ENCODE measurements at places on chromosomes 12 and 14.

GRCh38 chr14:104530646-104531045, 48.9 kb upstream of the C14orf180 start:
- no peak for DNase-seq

- peak; percentile 28 for DNase-seq
Observed at GRCh38 chr12:106226884-106227640, 20.8 kb downstream of the CKAP4 start.

DNA sequence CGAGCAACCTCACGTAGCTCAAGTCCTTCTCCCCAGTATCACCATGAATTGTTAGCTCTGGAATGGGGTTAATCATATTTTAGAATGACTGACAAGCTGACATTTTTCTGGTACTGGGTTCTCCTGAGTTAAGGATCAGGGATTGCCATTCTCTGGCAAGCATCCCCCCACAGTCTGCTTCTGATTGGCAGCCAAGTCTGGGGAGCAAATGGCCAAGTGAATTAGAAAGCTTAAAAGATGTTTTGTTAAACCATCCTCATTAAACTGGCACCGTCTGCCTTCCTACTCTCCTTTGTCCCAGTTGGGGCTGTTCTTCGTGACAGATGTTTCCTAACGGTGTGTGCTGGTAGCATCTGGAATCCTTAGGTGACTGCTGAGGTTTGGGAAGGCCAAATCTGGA, 17.2 kb upstream of the CISTR start:
- DNase-seq = no peak

DNA sequence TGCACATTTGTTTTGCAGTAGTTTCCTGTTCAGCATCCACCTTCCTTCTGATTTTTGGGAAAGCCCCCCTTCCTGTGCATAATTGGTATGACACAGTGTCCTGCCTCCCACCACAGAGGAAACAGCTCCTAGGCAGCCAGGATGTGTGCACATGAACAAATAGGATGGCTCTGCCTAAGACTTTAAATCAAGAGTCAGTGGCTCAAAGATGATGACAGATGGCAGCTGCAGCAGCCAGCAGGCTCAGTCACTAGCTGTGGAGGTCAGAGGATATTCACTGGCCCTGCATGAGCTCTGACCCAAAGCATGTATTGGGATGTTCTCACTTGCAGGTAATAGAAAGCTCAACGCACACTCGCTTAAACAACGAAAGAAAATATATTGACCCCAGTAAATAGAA, 90.3 kb downstream of the KCNK10 start:
- no peak for DNase-seq

DNA sequence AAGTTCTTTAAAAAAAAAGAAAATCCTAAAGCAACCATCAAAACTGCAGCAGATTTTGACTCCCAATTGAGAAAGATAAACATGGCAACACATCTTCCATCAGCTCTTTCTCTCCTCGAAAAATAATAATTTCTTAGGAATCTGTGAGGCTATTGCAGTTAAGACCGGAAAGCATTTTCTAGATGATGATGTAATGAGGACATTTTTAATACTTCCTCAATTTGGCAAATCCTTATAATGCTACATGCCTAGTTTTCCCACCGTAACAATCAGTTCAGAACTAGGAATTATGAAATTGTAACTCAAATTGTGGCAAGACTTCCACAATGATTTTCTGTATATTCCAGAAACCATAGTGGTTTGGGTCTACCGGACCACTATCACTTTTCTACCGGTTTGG, 180.9 kb upstream of the PDE3A start:
- no peak for DNase-seq

GRCh38 chr14:31090883-31091764, 64.9 kb upstream of the STRN3 start:
- DNase-seq = no peak

DNA sequence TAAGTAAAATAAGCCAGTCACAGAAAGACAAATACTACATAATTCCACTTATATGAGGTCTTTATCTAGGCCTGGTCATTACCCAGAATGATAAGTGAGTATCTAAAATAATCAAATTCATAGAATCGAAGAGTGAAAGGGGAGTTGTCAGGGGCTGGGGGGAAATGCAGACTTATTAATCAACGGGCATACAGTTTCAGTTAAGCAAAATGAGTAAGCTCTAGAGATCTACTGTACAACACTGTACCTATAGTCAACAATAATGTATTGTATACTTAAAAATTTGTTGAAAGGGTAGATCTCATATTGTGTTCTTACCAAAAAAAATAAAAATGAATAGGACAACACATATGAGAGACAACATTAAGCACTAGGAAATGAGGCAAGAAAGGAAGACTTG, 13.3 kb downstream of the BTBD7 start:
- DNase-seq = no peak

DNA sequence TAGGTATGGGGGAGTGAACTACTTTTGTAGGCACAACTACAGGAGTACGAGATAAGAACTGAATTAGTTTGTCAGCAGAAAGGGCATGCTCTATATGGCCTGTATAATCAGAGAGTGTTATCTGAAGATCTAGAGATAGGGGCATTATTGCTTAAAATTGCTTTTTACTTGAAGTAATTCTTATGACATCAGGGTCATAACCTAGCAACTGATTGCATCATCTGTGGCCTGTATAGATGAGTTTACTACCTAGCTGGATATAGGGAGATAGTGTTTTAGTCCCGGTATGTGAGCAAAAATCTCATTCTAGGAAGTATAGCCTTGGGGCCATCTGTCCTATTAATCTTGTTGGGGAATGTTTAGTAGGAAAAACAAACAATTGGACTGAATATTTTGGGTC, 142.7 kb downstream of the TMEM117 start:
- DNase-seq = no peak

- no peak for DNase-seq
Observed at GRCh38 chr12:81150382-81150781, 72.5 kb downstream of the ACSS3 start.
